ENCODE measurements at places on chromosomes 6 and 20.

DNA sequence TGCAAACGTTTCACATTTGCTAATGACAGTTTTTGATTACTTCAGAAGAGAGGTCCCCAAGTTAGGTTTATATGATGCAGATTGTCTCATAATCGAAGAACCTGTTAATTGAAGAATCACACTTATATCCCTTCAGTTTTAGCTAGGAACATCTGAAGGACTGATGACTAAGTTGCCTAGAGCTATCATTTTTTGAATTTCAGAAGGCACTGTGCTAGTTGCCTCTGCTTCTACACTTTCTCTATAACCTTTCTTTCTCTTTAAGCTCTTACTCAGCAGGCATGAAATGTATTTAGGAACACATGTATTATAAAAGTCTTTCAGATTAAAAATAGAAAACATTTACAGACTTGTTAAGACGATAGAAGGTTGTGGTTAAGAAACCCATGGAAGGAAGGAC, 14.4 kb upstream of the GJE1 start:
- no peak for DNase-seq

DNA sequence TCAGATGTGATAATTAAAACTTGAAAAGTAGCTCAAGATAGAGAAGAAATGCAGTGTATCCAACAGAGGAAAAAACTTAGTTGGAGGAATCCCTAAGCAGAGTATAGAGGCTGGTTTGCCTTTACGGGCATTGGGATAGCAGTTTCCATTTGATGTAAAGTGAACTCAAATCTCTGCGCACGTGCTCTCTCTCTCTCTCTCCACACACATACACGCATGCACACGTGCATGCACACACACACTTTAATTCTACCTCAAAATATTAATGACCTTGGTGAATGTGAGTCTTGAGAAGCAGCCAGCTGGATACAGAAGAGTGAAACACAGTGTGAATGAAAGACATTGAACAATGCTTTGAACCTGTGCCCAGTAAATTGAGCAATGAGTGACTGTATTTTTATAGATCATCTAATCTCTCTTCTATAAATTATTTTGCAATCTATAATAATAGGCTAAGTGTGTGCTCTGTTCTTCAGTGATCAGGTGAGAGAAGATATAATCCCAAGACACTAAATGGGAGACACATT, 247.7 kb upstream of the FAM83B start:
- no peak for DNase-seq

- DNase-seq: no peak
Observed at GRCh38 chr20:1757606-1758512, 100.3 kb upstream of the SIRPG start.

DNA sequence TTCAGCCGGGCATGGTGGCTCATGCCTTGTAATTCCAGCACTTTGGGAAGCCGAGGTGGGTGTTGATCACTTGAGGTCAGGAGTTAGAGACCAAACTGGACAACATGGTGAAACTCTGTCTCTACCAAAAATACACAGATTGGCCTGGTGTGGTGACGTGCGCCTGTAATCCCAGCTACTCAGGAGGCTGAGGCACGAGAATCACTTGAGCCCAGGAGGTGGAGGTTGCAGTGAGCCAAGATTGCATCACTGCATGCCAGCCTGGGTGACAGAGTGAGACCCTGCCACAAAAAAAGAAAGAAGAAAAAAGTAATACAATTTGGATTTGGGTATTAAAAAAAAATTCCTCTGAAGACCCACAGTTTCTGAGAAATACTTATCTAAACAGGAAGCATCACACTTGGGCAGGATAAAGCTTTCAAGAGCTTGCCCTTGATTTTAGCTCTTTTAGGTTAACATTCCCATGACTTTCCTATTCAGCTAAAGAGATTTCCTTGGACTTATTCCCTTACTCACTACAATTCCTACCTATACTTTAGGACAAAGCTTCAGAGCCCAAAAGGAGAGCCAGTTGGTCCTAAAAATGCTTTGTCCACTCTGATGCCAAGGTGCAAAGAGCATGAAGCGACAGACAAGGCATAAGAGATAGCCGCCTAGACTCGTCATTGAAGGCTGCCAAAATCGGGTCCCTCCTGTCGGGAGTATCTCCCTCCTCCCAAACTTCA, 1.9 kb downstream of the ELOVL2 start:
- DNase-seq: no peak

GRCh38 chr6:117558818-117559217, 43.5 kb downstream of the GOPC start:
- no peak for DNase-seq

DNA sequence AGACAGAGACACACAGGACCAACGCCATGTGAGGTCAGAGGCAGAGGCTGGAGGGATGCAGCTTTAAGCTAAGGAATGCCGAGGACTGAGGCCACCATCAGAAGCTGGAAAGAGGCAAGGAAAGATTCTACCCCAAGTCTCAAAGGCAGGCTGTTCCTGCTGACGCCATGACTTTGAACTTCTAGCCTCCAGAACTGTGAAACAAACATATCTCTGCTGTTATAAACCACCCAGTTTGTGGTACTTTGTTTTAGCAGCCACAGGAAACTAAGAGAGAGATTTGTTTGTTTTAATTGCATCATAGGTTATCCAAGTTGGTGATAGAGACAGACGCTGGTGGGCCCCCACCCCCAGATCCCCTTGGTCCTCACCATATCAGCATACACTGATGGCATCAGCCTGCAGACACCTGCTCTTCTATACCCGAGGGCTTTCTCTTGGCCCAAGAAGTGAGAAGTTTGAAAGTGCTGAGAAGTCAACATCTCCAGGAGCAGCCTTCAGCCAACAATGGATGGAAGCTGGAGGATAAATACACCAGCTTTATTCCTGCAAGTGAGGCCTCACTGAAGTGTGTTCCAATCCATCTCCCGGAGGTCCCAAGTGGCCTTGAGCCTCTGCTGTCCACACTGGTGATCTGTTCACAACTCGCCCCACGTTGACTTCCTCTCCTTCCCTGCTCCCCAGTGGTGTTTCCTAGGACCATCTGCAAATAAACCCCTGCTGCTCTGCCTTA, 154.7 kb downstream of the BTBD3 start:
- DNase-seq: no peak

DNA sequence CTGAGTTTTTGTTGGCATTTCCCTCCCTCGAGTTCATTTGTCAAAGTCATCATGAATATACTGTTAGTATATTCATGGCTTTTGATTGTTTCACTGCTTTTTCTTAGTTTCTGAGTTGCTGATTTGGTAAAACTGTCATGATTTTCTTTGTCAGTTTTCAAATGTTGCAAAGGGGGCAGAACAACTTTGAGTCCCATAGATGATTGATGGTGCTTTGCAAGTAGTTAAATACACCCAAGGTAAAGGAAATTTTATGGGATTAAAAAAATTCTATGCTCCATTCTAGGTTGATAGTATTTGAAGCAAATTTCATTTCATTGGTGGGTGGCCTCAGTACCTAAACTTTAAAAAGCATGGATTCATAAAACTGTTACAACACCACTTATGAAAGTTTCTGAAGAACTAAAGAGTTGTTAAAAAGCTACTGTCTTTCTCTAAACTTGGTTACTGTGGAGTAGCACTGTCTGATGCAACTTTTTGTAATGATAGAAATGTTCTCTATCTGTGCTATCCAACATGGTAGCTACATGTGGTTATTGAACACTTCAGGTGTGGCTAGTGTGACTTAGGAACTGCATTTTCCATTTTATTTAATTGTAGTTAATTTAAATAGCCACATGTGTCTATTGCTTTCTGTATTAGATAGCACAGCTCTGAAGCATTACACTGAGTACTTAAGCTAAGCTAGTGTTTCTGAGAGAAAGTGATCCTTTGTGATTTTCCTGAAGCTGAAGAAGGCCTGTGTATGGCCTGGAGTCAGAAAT, 153.6 kb downstream of the ZFAND3 start:
- no peak for DNase-seq

- DNase-seq: no peak
Observed at GRCh38 chr6:41757271-41757670, 10.1 kb upstream of the PGC start.

GRCh38 chr6:20747991-20748390, 213.7 kb downstream of the CDKAL1 start:
- DNase-seq: no peak

DNA sequence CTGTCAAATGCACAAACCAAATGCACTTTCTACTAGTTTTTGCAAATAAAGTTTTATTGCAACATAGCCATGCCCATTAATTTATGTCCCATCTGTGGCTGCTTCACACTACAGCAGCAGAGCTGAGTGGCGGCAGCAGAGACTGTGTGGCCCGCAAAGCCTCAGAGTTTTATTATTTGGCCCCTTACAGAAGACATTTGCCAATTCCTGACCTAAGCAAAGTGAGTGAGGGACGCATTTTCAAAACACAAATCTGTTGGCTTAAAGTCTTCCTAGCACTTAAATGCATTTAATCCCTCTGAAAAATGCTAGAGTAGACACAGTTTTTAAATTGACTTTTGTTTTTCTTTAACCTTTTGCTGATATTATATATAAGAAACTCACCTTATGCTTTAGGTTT, 126.4 kb downstream of the PHACTR3 start:
- no peak for DNase-seq

DNA sequence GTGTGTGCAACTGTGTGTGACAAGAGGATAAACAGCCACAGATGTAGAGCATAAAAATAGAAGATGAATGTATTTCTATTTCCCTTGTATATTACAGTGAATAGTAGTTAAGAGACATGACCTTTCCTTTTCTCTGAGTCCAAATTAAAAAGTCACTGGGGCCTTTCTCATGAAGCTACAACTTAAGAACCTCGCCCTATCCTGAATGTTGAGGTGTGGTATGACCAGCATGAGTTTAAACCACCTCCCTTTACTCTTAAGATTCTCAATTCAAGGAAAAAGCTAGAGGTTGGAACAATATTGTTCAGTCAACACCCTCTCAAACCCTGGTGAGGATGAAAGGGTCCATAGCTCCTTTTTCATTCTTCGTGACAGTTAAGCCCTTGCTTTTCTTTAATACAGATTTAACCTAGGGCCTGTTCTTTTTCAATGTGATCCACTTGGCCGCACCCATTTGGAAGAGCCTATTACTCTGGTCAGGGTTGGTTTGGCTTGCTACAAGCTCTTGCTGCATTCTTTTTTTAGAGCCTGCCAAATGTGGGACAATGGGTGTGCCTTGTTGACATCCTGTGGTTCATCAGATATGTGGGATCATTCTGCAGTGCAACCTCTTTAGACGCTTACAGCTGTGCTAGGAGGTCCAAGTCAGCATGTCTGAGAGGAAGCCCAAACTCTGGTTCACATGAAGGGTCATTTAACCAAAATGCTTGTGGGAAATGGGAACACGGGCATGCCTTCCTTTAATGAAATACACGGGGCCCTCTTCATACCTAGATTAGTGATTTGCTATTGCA, 290.0 kb downstream of the HAO1 start:
- DNase-seq: no peak

DNA sequence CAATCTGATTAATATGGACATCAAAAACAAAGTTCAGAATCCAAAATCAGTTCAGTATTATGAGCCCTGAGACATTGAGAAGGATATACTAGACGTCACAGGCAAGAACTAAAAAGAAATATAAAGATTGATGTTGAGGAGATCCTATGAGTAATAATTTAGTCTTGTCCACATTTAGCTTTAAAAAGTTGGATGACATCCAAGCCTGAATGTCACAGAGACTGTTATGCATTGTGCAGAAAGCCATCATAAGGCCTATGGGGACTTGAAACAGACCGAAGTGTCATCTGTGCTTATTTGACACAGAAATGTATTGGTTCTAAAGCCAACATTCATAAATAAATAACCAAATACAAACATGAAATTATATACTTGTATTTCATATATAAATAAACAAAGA, 581.8 kb upstream of the MMS22L start:
- no peak for DNase-seq

DNA sequence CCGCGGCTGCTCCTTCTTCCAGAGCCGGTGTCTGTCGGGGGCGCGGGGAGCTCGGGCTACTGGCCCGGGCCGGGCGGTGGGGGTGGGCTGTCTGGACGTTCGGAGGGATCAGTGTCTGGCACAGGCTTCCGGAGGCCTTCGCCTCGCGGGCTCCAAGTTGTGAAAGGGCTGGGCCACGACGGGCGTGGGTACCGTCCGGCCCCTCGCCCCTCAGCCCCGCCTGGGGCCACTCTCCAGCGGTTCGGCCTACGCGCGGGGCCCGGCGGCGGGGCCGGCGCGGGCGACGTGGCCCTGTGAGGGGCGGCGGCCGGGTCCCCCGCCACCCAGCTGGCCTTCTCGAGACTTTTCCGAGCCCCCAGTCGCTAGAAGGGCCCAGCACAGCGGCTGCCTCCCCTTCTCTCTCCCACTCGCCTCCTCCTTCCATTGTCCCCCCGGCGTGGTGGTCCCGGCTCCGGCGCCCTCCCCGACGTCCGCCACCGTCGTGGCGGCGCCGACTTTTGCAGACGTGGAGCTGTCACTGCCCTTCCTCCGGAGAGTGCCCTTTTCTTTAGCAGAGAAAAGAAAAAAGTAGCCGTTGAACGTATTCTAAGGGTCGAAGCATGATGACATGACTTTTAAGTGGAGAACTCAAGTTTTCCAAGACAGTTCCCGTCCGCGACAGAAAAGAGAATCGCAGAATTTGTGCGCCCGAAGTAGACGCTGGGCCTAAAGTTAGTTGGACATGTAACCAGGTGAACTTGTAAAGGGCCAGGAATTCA, 571 bp downstream of the ITCH start:
- peak; percentile 20 for DNase-seq

DNA sequence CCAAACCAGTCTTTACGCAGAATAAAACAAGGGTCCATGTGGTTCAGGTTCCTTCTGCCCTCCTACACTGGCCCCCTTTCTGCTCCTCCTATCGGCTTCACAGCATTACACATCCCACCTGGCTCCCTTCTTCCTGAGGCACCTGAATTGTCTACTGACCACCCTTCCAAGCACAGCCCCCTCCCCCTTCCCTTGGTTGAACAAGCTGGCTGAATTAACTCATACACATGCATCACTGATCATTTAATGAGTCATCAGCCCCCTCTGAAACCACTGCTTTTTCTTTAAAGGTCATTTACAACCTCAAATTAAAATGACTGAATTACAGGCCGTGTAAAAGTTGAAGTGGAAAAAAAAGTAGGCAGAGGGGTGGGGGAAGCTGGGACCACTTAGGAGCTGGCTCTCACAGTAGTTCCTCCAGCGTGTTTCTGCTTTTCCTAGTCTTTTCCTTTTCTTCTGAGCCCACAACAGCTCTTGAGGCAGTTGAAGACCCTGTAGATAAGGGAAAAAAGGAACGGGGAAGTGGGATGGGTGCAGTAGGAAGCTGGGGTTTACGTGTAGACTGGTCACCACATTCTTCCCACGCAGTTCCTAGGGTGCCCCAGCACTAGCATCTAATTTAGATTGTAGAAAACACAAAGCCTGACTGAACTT, 67.6 kb downstream of the FYN start:
- DNase-seq: no peak
